ENCODE measurements at places on chromosomes 1 and 21.

GRCh38 chr1:152932170-152932811 is 14.7 kb upstream of the SPRR5 start:
- H3K4me1 ChIP-seq, result no peaks in the 10 kb centered on the region
- peaks cover 6% of the 10 kb centered on the region for H3K27me3 ChIP-seq
- no peak for DNase-seq
- H3K4me3 ChIP-seq, result no peak overlapping the region
- no peaks in the 10 kb centered on the region for H3K36me3 ChIP-seq

DNA sequence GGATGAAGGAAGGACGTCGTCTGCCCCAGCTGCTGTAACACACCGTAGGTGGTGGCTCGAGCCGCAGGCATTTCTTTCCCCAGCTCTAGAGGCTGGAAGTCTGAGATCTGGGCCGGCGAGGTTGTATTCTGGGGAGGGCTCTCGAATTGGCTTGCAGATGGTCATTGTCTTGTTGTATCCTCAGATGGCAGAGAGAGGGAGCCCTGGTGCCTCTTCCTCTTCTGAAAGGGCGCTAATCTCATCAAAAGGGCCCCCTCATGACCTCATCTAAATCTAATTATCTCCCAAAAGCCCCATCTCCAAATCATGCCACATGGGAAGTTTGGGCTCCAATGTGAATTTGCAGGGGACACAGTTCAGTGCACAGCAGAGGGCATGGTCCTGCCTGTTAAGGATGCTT is 109.0 kb downstream of the SIK1 start:
- H3K4me1 ChIP-seq, result peaks cover 26% of the 10 kb centered on the region
- peaks cover 6% of the 10 kb centered on the region for H3K27me3 ChIP-seq
- DNase-seq, result no peak
- H3K4me3 ChIP-seq, result no peak overlapping the region
- no peaks in the 10 kb centered on the region for H3K36me3 ChIP-seq

GRCh38 chr1:206952171-206952570 is 5.9 kb upstream of the PIGR start:
- no peak overlapping the region for H3K27ac ChIP-seq
- H3K27me3 ChIP-seq, result peaks cover 2% of the 10 kb centered on the region
- DNase-seq, result no peak
- H3K4me3 ChIP-seq, result no peak overlapping the region

GRCh38 chr1:198837278-198838021 is 198.6 kb downstream of the PTPRC start:
- H3K4me3 ChIP-seq, result no peak overlapping the region
- no peak overlapping the region for H3K27ac ChIP-seq
- peaks cover 5% of the 10 kb centered on the region for H3K27me3 ChIP-seq

GRCh38 chr1:34690269-34690668 is 64.6 kb upstream of the GJB5 start:
- no peaks in the 10 kb centered on the region for H3K36me3 ChIP-seq
- H3K4me3 ChIP-seq, result no peak overlapping the region
- no peaks in the 10 kb centered on the region for H3K4me1 ChIP-seq
- H3K27ac ChIP-seq, result no peak overlapping the region

DNA sequence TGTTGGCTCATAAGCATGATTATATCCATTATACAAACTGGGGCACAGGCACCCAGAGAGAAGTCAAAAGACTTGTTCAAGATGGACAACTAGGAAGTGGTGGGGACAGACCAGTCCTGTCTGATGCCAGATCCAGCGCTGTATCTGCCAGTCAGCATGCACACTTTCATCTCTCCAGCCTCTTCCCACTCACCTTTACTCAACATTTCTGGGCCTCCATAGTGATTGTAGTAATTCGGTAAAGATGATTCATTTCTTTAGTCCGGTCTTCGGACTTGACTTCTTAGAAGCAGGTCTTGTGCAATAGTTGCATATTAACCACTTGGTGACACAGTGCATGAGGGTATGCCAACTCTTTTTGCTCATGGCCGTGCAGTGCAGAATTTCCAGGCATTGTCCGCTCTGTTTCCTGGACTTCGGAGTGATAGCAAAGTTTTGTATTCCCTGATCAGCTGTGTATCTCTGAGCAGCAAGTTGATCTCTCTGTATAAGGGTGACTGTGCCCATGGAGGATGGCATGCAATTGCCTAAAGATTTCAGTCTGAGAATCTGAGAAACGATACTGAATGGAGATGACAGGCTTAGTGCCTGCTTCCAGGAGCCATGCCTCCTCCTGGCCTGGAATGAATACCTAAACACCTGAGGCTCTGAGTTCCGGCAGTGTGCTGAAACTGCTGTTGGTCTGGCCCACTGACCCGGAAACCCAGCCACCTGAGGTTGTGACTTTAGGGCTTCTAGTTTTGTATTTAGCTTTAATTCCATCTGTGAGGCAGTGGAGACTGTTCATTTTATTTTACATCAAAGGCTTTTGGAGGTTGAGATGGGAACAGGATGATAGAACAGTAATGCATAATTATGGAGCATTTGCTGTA is 39.0 kb downstream of the GALNT2 start:
- H3K4me1 ChIP-seq, result peaks cover 63% of the 10 kb centered on the region
- no peak overlapping the region for H3K4me3 ChIP-seq
- no peak for DNase-seq
- H3K27me3 ChIP-seq, result no peaks in the 10 kb centered on the region

GRCh38 chr1:20948101-20948500 is 161.0 kb upstream of the HP1BP3 start:
- H3K36me3 ChIP-seq, result peaks cover 11% of the 10 kb centered on the region
- peaks cover 6% of the 10 kb centered on the region for H3K4me1 ChIP-seq
- no peak for DNase-seq
- no peaks in the 10 kb centered on the region for H3K27me3 ChIP-seq
- no peak overlapping the region for H3K4me3 ChIP-seq

DNA sequence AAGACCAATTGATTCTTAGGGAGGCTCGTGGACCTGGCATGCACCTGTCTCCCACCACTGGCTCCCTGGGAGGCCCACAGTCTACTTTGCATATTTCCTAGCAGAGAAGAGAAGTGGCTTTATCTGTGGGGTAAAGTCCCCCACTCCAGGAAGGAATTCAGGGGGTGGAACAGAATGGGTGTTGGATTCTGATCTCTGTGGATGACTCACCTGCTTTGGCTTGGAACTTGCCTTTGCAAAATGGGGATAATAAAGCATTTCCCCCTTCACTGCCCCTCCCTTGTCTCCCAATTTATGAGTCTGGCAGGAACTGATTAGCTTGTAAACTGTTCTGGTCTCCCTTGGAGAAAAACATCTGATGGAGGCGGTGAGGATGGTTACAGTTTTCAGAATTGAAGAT is 21.2 kb upstream of the OTUD3 start:
- no peak overlapping the region for H3K27ac ChIP-seq
- peaks cover 17% of the 10 kb centered on the region for H3K27me3 ChIP-seq
- H3K4me3 ChIP-seq, result no peak overlapping the region
- no peak for DNase-seq
- H3K36me3 ChIP-seq, result peaks cover 5% of the 10 kb centered on the region
- H3K4me1 ChIP-seq, result peaks cover 2% of the 10 kb centered on the region

Measured in memory B cell (primary cell).